Esophagus muscularis mucosa (tissue), 4 donors: ENCODE measurements at places on chromosomes 2 and 18.

GRCh38 chr2:30865892-30866681 is 58.8 kb upstream of the CAPN13 start:
- DNase-seq, result no peak

DNA sequence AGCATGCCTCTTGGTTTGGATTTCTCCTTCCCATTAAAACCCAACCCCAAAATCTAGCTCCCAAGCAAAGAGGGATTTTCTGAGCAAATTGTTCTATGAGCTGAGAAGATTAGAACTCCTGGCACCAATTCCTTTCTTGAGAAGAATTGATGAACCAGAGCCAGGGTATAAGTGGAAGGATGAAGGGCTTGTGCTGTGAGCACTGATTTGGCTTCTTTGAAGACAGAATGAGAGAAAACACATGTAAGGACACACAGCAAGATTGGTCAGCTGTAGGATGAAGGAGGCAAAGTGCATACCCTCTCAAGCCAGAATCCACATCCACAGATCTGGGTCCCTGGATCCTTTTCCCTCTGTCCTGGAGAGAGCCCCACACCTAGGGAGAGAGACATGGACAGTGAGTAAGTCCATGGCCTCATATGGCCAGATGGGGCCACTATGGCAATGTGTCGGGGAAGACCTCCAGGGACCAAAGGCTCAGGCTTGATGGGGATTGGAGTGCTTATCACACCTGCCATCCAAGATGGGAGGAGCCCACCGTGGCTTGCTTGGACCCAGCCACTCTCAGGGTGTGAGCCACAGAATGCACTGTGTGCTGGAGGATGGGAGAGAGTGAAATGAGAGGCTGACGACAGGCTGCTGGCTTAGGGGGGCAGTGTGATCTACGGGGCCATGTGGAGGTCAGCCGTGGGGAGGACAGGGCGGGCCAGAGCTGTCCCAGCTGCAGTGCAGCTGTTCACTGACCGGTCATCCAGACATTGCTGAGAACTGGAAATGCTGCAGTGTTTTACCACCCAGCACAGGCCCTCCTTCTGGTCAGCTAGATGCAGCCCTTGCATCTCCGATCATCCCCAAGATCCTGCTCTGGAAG is 339.8 kb downstream of the CYP26B1 start:
- no peak for DNase-seq

DNA sequence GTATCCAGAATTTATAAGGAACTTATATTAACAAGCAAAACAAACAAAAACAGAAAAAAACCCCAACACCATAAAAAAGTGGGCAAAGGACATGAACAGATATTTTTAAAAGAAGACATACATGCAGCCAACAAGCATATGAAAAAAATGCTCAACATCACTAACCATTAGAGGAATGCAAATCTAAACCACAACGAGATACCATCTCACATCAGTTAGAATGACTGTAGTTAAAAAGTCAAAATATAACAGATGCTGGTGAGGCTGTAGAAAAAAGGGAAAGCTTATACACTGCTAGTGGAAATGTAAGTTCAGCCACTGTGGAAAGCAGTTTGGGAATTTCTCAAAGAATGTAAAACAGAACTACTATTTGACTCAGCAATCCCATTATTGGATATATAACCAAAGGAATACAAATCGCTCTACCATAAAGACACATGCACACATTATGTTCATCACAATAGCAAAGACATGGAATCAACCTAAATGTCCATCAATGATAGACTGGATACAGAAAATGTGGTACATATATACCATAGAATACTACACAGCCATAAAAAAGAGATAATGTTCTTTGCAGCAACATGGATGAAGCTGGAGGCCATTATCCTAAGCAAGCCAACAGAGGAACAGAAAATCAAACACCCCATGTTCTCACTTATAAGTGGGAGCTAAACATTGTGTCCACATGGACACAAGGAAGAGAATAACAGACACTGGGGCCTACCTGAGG is 25.3 kb downstream of the PREPL start:
- no peak for DNase-seq

DNA sequence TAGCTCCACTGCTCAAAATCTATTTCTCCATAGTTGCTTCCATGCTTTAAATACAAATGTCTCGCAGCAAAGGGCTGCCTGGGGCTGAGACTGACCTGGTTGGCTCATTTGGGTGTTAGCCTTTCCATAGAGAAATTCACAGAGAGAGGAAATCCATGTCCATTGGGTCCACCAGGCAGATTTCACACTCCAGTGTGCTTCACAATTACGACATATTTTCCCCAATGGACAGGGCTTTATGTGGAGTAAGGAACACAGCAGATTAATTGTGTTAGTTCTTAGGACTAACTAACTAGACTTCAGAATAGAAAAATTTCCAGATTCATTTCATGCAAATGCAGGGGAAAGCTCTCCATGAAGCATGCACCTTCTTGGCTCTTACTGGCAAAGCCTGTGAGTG is 180.7 kb downstream of the FBXO15 start:
- no peak for DNase-seq

DNA sequence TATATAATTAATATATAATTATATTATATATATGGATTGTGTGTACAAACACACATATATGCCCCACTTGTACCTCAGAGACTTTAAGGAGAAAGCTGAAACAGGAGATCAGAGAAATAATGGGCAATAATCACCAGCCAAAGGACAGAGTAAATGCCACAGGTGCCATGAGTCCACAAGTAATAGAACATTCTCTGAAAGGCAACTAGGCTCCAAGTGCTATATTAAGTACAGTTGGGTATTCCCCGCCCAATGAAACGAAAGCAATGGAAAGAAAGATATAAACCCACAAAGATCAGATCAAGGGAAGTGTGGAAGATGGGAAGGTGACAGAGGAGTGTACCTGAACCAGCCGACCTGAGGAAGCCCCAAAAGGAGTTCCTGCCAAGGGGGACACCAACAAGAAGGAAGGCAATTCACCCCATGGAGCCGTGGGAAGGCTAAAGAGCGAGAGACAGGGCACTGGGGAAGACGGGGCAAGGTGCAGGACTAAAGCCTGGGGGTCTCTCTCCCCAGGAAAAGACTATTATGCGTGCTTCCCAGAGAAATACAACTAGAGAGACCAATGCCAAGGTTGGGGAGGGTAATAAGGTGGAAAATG is 19.0 kb downstream of the DYM start:
- no peak for DNase-seq

DNA sequence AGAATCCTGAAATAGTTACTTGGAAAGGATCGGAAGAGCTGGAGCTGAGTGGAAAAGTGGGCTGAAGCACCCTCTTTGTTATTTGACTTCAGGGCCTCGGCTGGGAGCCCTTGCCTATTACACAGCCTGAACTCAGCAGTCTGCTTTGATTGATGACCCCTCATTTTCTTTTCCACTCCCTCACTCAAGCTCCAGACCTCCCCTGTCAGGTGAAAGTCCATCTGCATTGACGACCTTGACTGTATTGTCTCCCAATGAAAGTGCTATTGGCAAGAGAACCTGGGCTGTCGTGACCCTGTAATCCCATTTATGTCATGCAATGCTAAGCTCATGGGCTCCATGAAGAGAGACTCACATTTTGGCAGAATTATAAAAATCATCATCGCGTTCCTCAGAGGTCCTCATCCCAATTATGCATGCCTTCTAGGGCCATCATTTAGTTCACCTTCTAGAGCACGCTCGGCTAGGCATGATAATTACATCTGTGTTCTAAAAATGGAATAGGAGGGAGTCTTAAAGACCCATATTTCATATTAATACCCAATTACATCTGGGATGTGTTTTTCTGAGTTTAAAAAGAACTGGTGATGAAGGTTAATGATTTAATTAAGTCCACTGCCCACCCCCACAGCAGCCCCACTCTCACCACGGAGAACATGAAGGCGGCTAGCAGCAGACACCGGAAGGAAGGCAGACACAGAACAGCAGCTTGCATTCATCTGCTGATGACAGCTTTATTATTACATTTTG is 472.5 kb downstream of the PID1 start:
- DNase-seq, result no peak

DNA sequence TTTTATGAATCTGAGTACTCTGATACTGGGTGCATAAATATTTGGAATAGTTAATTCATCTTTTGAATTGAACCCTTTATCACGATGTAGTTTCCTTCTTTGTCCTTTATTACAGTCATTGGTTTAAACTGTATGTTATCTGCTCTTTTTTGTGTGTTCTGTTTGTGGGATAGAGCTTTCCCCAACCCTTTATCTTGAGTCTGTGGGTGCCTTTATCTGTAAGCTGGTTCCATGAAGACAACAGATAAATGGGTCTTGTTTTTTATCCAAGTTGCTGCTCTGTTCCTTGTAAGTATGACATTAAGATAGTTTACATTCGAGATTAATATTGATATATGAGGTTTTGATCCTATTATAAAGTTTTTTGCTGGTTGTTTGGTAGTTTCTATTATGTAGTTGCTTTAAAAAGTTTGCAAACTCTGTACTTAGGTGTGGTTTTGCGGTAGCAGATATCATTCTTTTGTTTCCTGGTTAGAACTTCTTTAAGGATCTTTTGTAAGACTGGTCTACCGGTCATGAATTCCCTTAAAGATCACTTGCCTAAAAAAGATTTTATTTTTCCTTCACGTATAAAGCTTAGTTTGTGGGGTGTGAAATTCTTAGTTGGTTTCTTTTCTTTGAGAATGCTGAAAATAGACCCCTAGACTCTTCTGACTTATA is 1451.3 kb upstream of the SLC39A10 start:
- DNase-seq, result no peak

DNA sequence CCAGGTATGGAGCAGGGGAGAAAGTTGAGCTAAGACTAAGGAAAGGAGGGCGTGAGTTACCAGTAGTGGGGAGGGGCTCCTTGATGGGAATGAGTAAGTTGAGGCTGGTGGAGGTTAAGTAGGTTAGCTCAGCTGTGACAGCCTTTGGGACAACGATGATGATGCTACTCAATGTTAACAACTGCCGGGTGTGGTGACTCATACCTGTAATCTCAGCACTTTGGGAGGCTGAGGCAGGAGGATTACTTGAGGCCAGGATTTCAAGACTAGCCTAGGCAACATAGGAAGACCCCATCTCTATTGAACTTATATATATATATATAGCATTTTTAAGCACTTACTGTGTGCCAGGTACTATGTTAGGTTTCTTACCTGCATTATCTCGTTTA is 48.4 kb downstream of the HK2 start:
- no peak for DNase-seq

- DNase-seq, result no peak
These were observed at the start of gene ERICH2 for GRCh38 chr2:170770008-170770605. ERICH2 (plus strand) TSS chr2:170770378; CDS start chr2:170770682, 304 bp downstream.
